ENCODE measurements at places on chromosomes 4 and X.

DNA sequence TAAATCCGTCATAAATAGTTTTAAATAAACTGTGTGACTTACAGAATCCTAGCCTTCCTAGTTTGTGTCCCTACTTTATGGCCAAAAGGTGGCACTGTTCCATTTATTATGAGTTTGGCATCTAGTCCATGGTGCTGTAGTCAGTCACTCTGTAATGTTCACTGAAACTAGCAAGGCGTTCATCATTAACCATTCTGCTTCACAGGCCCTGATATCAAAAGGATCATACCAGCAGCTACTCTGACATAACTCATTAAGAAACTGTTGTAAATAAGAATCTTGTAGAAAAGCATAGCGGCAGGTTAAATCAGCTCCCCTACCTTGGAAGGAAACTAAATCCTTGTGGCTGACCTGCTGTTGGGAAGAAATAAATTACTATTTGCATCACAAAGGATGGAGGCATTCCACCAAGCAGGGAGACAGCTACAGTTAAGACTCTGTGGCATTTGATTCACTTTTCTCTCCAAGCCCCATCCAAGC lies 919.6 kb upstream of the DIAPH2 start:
- DNase-seq, result no peak

GRCh38 chr4:110442309-110442708 lies 33.6 kb upstream of the ENPEP start:
- DNase-seq, result no peak

- no peak for DNase-seq
Measured at GRCh38 chr4:150948710-150949109, 66.4 kb downstream of the LRBA start.

DNA sequence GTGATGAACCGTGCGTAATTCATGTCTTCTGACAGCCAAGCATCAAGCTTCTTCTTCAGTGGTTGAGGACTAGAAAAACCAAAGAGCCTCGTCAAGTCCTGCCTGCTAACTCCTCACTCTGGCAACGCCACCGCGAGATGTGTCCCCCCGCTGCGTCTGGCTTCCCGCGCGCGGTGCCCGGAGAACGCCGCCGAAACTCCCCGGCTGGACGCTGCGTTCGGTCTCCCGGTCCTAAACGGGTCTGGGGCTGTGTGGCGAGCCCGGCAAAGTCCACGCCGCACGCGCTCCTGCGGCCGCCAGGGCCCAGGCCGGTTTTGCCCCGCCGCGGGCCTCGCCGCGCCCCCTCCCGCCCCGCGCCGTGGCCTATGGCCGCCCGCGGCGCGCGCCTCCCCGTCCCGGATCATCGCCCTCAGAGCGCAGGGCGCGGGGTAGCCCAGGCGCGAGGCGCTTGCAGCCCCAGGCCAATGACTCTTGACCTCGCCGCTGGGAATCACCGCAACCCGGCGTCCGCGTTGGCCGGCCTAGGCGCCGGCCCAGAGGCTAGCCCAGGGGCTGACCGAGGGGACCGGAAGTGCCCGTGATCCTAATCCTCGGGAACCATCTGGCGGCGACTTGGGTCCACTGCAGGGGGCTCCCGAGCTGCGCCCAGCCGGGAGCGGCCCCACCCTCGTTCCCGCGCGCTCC lies at the start of gene AADAT:
AADAT (minus strand) TSS at position 289 of the 684 bp plus-strand sequence; CDS start at position 23, 266 bp downstream.
- DNase-seq, result no peak

DNA sequence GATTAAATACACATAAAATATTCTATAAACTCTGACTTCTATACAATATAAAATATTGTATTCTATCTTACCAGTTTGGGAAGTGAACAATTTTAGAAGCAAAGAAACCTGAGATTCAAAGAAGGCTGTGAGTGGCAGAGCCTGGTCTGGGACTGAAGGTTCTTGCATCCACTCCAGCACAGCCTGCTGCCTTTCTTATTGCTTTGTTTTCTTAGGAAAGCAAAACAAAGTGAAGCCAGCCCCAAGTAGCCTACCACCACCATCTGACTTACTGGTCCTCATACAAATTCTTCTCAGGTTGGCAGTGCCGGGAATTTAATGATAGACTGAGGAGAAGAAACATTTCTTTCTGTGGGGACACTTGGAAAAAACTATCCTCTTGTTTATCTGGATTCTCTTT lies 129.7 kb upstream of the SMAD1 start:
- no peak for DNase-seq

Measured in stimulated activated CD8-positive, alpha-beta memory T cell treated with anti-CD3 and anti-CD28 coated beads, Interleukin-2, amount 100 ng/mL, for 1 hour (primary cell).